NCI-H1048 (cell line): ENCODE measurements at places on chromosomes 6 and 20.

DNA sequence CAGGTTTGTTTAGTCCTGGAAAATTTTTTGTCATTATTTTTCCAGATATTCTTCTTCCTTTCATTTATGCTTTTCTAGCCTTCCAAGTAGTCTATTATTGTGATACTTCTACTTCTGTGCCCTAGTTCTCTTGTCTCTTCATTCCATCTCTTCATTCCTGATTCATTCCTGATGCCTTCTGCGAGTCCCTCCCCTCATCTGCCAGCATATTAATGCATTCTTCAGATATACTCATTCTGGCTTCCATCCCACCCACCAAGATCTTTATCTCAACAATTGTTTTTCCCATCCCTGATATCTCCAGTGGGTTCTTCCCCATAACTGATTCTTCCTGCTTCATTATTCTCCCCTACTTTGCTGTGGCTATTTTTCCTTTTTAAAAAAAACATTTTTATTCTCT, 35.2 kb downstream of the ALDH5A1 start:
- DNase-seq, result no peak

GRCh38 chr20:19809505-19809904, 51.4 kb downstream of the RIN2 start:
- no peak for DNase-seq

GRCh38 chr6:77425671-77426070, 37.6 kb downstream of the HTR1B start:
- DNase-seq, result no peak

DNA sequence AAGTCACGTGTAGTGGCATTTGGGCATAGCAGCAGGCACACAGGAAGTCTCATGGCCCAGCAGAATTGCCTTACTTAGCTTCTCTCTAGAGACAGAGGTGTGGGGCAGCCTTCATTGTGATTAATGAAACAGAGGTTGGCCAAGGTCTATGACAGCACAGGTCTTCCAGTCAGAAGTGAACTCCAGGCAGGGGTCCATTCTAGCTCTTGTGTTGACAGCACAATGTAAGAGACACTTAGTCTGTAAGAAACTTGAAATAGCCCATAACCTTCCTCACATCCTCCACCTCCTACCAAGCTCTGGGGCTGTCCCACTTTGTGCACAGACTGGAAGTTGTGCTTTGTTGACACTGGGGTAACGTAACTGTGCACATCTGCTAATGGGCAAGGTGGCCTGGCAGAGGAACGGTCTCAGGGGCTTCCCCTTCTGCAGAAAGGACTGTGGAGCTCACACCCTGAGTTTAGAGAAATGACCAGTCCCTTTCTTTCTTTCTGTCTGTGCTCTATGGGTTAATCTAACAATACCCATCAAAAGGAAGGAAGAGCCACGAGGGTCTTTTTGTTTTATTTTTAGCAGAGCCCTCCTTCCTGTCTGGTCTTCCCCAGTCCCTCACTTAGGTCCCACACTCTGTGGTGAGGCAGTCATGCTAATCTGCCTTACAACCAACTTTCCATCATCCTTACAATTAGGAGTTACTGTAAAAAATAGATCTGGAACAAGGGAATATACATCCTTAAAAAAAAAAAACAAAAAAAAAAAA, 35.6 kb upstream of the TAGAP start:
- DNase-seq, result no peak

- DNase-seq, result no peak
Observed at GRCh38 chr6:5898102-5898501, 108.6 kb downstream of the NRN1 start.

GRCh38 chr6:151370509-151371078, 20.8 kb downstream of the ZBTB2 start:
- DNase-seq, result no peak

DNA sequence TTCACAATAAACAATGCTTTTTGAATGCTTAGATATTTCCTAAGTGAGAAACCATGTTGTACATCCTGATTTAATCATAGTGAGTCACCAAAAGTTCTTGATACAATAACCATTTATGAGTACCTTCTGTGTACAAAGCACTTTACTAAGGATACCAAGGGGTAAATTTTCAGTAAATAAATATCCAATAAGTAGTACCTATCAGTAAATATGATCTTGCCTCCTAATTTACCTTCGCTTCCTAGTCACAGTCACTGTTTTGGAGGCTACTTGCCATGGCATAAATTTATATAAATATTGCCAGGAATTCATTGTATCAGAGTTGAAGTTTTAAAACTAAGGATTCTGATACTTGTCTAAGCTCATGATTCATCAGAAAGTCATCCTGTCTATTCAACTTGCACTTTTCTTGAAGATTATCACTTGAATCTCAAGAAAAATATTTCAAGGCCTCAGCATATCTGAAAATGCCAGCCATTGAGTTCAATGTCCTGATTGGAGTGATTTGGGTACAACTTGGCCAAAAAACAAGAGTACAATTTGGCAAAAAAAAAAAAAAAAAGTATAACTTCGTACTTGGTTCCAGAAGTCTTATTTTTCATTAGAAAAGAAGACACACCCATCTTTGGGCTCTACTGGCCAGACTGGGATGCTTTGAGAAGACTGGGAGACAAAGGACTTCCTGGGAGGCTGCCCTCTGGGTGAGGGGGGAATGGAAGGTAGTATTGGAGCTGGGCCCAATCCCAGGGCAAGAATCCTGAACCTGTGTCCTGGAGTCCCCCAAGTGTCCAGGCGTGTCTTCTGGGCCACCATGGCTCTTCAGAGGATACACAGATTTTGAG, 32.8 kb downstream of the RAB22A start:
- no peak for DNase-seq

DNA sequence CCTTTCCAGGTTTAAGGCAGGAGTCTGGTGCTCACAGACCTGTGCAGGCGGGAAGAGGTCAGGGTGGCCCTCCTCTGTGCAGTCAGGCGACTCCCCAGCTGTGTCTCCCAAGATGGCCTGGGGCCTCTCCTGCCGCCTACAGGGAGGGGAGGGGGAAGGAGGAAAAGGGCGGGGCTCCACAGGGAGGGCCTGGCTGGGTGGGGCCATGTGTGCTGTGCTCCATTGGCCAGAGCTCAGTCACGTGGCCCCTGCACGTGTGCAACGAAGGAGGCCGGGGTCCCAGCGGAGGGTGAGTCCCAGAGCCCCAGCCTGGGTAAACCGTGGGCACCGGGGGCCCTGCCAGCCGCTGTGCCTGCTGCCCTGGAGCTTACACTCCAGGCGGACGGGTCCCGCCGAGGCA, 211.6 kb downstream of the ZDHHC14 start:
- DNase-seq, result no peak

DNA sequence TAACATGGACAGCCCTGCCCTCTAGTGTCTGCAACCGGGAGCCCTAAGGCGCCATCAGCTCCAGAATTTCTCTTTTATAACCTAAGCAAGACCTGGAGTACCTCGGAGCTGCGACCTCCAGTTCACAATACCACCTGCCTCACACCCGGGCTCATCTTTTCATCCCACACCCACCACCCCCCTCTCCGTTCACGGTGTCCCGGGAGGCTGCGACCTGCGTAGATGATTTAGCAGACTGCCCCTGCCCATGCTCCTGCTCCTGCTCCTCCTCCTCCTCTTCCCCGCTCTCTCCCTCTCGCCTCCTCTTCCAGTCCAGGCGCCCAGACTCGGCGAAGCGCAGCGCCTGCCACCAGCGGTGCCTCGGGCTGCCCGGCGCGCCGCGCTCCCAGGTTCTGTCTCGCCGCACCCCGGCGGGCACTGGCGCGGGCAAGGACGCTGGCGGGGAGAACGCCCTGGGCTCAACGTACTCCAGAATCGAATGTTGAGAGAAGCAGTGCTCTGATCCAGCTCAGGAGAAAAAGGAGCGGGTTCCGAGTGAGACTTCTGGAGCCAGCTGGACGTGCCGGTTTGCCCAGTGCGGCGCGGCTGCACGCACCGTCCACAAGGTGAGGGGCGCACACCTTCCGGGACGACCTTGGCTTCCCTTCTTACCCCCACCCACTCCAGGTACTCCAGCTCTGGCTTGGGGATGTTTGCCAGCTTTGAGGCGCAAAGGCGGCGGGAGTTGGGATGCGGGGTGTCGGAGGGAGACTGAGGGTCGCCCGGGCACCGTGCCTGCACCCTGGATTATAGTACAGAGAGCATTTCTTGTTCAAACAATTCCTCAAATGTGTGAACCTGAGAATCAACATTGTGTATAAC, at the start of gene HTR1E:
Gene HTR1E, plus strand, starts transcription at position 310 of the 861 bp plus-strand sequence. CDS start 77,807 bp downstream, outside the sequence.
- DNase-seq, result peak; percentile 34

DNA sequence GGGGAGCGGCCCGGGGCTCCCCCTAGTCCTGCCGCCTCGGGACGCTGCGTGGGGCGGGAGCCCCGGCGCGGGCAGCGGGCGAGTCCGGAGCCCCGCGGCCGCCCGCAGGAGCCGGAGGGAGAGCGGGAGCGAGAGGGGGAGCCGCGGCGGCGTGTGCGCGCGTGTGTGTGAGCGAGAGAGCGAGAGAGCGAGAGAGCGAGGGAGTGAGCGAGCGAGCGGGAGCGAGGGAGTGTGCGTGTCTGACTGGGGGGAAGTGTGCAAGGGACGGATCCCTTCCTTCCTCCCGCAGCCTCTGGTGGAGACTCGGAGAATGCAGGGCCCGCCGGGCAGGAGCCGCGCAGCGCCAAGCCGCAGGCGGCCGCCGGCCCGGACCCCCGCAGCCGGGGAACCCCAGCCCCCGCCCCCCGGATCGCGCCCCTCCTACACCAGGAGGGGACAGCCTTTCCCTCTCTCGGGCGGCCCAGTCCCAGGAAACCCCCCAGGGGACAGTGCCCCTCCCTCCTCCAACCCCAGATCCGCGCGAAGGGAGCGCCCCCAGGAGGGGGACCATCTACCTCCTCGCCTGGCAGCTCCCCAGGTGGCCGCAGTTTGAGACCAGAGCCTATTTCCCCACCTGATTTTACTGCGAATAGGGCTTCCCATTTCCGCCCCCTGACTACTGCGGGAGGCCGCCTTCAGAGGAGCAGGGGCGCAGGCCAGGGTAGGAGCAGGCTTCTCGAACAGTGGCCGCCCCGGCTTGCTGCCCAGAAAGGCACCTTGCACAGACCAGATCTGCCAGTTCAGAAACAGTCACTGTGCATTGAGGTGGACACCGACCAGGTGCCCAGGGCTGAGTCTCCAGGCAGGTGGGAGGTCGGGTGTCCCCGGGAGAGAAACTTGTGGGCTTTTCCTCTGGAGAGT, at the start of gene CDH22:
Gene CDH22, minus strand, starts transcription at position 241 of the 900 bp plus-strand sequence. CDS start 57,204 bp downstream, outside the sequence.
- no peak for DNase-seq

GRCh38 chr20:44253528-44253927, 6.4 kb downstream of the GDAP1L1 start:
- no peak for DNase-seq

DNA sequence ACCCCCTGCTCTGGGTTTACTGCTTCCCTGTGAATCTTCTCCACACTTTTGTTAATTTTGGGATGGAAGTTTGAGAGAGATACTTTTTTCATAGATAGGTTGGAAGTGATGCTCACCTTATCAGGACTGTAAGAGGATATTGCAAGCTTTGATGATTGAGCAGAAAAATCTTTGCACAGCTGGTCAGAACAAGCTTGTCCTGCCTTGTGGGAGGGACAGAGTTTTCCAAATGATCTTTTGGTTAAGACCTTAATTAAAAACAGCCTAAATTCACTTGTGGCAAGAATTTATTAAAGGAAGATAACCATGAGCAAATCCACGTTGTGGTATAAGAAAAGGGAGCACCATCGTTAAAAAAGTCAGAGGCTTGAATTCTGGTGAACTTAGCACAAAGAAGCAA, 32.2 kb downstream of the E2F3 start:
- DNase-seq, result no peak

DNA sequence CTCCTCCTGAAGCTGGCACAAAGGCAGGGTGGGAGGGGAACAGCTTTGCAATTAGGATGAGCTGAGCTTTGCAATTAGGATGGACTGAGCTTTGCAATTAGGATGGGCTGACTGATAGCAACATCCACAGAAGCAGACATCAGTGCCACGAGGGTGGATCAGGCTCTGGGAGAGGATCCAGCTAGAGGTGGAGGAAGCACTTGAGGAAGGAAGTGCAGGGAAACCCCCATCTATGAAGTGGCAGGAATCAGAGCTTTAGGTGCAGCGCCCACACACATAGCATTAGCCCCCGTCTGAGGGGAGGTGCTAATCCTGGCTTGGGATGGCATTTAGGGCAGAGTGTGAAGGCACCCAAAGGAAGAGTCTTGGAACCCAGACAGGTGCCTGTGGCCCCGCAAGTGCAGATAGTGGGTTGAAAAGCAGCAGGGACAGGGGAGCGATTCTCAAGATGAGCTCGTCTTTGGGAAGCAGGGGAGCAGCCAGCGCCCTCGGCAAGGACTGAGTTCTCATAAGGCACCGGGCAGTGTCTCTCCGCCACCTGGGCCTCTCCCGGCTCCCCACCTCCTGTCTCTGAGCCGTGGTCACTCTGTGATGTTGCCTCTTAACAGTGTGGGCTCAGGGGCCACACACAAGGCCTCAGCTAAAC, 12.0 kb upstream of the THBS2 start:
- DNase-seq, result no peak

DNA sequence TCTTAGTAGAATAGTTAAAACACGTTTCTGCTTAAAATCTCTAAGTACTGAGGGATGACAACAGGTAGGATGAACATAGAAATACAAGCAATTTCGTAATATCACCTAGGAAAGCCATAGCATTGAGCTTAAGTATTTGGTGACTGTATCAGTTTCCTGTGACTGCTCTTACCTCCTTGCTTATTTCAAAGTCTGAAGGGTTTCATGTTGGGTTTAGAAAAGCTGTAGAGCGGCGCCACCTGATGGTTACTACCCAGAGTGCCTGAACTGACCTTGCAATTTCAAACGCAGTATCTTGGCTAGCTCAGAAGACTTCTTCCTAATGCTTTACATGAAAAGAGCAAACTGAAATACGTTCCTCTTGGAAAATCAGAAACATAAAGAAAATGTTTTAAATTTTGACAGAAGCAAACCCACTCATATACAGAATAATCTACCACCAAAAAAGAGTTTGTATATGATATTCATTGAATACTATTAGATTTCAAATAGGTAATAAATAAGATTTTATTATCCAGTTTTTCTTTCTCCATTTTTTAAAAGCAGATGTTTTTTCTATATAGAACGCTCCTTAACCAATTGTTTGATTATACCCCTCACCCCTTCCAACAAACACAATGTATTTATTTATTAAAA, 82.3 kb upstream of the RIPOR2 start:
- DNase-seq, result no peak

GRCh38 chr6:24251339-24251738, 106.5 kb downstream of the DCDC2 start:
- no peak for DNase-seq

GRCh38 chr6:37287519-37288157, 29.7 kb upstream of the TMEM217 start:
- no peak for DNase-seq

- no peak for DNase-seq
Observed at GRCh38 chr6:55674672-55675071, 95.7 kb upstream of the HMGCLL1 start.

GRCh38 chr6:167676000-167676665, 150.6 kb upstream of the AFDN start:
- DNase-seq, result no peak

- DNase-seq, result no peak
Observed at GRCh38 chr6:10720265-10720959, 2.5 kb upstream of the TMEM14C start.

- no peak for DNase-seq
Observed at GRCh38 chr6:36969240-36969691, 14.7 kb downstream of the PI16 start.

DNA sequence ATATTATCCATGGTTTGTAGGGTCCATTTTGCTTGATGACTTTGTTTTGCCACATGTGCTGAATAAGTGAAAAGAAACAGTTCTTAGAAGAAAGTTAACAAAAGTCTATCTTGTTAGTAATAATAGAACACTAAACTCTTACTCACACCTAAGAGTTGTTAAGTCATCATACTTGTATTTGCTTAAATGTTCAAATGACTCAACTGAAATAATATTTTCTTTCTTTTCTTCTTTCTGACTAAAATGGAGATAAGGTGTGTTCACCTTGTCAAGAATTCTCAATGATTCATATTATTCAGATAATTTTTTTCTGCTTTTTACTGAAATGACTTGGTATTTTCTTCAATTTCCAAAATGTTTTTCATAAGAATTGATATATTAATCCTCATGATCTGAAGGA, 327.2 kb downstream of the HTR1B start:
- DNase-seq, result no peak
